ENCODE measurements at places on chromosomes 16 and 17. TPM values are rescaled to one million over a fixed set of nuclear protein-coding genes. Genes with fewer than 3 reads are reported as not detected.

The SLC16A3 gene
- total RNA-seq, result 10.4 TPM

The SULT1A1 gene
- total RNA-seq, result 14.8 TPM

The EPOP gene
- 0.51 TPM for total RNA-seq

The PRR29 gene
- 0.51 TPM for total RNA-seq

The STARD3 gene
- total RNA-seq, result 21.4 TPM

The PTX4 gene
- total RNA-seq, result not detected

The HS3ST3A1 gene
- 0.57 TPM for total RNA-seq

The CXCL16 gene
- 3.9 TPM for total RNA-seq

The TNRC6C gene
- total RNA-seq, result 21.0 TPM

GRCh38 chr16:4623593-4623992 is 1.0 kb upstream of the MGRN1 start:
- DNase-seq, result no peak

- DNase-seq, result no peak
Measured at GRCh38 chr16:68660359-68660795, 15.3 kb downstream of the CDH3 start.

- no peak for DNase-seq
Measured at GRCh38 chr16:63925221-63925620, 1196.6 kb downstream of the CDH11 start.

GRCh38 chr17:45755050-45755449 is 29.1 kb upstream of the CRHR1 start:
- no peak for DNase-seq

- no peak for DNase-seq
Measured at GRCh38 chr17:34899643-34900291, 61.5 kb downstream of the CCT6B start.

DNA sequence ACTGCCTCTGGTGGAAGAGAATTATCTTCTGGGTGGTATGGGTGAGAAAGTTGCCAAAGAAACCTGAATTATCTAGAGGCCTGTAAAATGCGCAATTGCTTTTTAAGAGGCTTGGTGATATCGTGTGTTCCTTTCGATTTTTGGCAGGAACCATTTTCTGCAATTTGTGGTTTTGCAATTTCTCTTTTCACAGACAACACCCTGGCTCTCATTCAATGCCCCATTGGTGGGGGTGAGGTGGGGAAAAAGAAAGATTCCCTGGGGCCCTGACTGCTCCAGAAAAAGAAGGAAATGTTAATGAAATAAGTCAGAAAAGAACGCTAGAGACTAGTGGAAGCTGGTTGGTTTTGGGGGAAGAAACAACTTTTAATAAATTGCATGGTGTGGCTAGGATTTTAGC is 77.4 kb downstream of the ANKFN1 start:
- DNase-seq, result peak; percentile 53

- no peak for DNase-seq
Measured at GRCh38 chr17:66654106-66654740, 180.7 kb upstream of the CACNG5 start.

DNA sequence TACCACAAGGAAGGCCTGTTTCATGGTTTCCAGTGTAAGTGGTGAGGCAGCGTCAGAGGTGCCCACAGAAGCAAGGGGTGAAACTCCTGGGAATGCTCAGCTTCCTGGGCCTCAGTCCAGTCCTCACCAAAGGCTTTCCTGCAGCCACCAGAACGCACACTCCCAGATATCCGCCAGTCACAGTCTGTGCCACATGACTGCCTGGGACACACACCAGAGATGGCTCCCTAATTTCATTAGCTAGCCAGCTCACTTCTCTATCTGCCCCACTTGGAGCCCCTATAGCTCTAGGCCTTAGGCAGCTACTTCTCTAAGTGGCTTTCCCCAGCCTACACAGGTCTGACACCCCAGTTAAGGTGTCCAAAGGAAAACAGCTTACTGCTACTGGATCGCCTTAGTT is 77.0 kb downstream of the CYTH1 start:
- DNase-seq, result no peak

- peak; percentile 92 for DNase-seq
Measured at GRCh38 chr17:41548844-41549595, 20.9 kb upstream of the KRT19 start.

DNA sequence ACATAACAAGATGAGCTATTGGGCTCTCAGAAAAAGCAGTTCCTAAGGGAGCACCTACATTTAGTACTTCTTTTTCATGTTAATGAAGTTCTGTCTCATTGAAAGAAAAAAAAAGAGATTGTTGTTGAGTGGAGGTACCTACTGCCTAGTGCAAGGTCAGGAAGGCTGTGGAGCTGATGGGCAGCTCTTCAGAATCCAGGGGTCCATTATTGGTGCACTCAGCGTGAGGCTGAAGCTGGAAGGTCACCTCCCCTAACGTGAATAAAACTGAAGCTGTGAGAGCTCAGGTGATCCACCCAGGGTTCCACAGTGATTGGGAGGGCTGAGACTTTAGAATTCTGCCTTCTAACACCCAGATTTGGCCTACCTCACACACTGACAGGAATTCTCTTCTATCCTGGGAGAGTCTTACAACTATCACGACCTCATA is 153.9 kb upstream of the TBX2 start:
- no peak for DNase-seq

- no peak for DNase-seq
Measured at GRCh38 chr16:89687092-89687940, 827 bp downstream of the CDK10 start.

GRCh38 chr17:51346218-51346982 is 86.1 kb downstream of the UTP18 start:
- no peak for DNase-seq

DNA sequence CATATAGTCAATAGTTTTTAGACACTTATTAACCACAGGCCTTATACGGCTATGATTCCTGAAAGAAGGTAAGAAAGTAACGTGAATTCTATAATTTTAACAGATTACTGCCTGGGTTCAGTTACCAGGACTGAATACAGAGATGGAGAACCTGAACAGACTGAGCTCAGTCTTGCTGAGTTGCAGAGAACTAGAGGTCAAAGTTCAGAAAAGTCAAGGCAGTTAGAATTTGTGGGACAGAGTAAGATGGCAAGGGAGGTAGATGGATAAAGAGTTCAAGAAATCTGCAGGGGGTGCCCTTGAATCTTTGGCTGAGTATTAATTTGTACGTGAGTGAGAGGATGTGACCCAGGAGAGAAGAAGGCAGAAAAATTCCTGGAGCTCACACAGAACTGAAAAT is 320.1 kb upstream of the MAF start:
- no peak for DNase-seq

GRCh38 chr17:74599023-74599399 is 6.9 kb upstream of the CD300LD start:
- DNase-seq, result no peak

- no peak for DNase-seq
Measured at GRCh38 chr17:72165192-72165866, 44.5 kb downstream of the SOX9 start.

Data from Right ventricle myocardium inferior (tissue), 1 donor.